IMR-90 (cell line): ENCODE measurements at places on chromosomes 2 and 18. TPM values are rescaled to one million over a fixed set of nuclear protein-coding genes. Genes with fewer than 3 reads are reported as not detected.

DNA sequence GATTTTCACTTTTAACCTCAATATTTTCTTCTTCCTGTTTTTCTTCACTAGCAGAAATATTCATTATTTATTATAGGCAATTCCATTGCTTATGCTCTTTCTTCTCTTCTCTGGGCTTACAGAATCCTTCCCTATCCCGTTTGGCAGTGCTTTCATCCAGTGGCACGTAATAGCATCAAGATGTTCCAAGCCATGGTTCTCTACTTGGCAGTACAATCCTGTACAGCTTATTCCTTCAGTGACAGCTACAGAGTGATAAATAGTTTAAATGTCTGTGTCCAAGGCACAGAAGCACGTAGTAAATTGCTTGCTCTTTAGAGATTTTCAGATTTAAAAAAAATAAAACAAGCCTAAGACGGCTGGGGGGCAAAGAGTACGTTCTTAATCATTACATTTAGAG, 1964.3 kb downstream of the SUCLG1 start:
- H3K27me3 ChIP-seq = no peaks in the 10 kb centered on the region
- no peaks in the 10 kb centered on the region for H3K4me1 ChIP-seq
- H3K27ac ChIP-seq = no peak overlapping the region
- H3K36me3 ChIP-seq = no peaks in the 10 kb centered on the region

- H3K36me3 ChIP-seq = no peaks in the 10 kb centered on the region
- peaks cover 3% of the 10 kb centered on the region for H3K4me1 ChIP-seq
- no peak for DNase-seq
- no peak overlapping the region for H3K4me3 ChIP-seq
- H3K27me3 ChIP-seq = no peaks in the 10 kb centered on the region
Measured at GRCh38 chr18:35515460-35516130, 17.8 kb upstream of the INO80C start.

ELOA2 gene
- not detected in 2 replicates for total RNA-seq

GRCh38 chr2:135744760-135745314, 3.2 kb downstream of the UBXN4 start:
- H3K27me3 ChIP-seq = no peaks in the 10 kb centered on the region
- peak overlapping the region; percentile 50; the same call in 1 of the 2 replicates for H3K27ac ChIP-seq
- peak; percentile 17 for DNase-seq
- H3K36me3 ChIP-seq = peaks cover 12% of the 10 kb centered on the region
- H3K4me3 ChIP-seq = no peak overlapping the region; the same call in 1 of the 2 replicates

UGT1A5 gene
- total RNA-seq = not detected in 2 replicates

GRCh38 chr2:168116448-168116847, 130.9 kb downstream of the STK39 start:
- DNase-seq = peak; percentile 13
- H3K27ac ChIP-seq = no peak overlapping the region
- H3K27me3 ChIP-seq = no peaks in the 10 kb centered on the region
- H3K4me3 ChIP-seq = no peak overlapping the region
- peaks cover 17% of the 10 kb centered on the region; the same call in 1 of the 2 replicates for H3K36me3 ChIP-seq

GRCh38 chr2:24903161-24904103, 16.6 kb downstream of the ADCY3 start:
- H3K36me3 ChIP-seq = peaks cover 6% of the 10 kb centered on the region
- H3K4me1 ChIP-seq = no peaks in the 10 kb centered on the region
- DNase-seq = no peak
- no peak overlapping the region for H3K27ac ChIP-seq

- H3K36me3 ChIP-seq = peaks cover 4% of the 10 kb centered on the region
- peak overlapping the region; percentile 37; the same call in 1 of the 2 replicates for H3K4me3 ChIP-seq
- DNase-seq = no peak
Measured at GRCh38 chr2:187549951-187550555, 4.2 kb downstream of the TFPI start.

- no peaks in the 10 kb centered on the region for H3K36me3 ChIP-seq
- H3K4me3 ChIP-seq = no peak overlapping the region
- H3K4me1 ChIP-seq = no peaks in the 10 kb centered on the region
- no peak for DNase-seq
- H3K27ac ChIP-seq = no peak overlapping the region
- H3K27me3 ChIP-seq = peaks cover 41% of the 10 kb centered on the region
Measured at GRCh38 chr2:45043174-45043573, 33.9 kb upstream of the SIX2 start.

DNA sequence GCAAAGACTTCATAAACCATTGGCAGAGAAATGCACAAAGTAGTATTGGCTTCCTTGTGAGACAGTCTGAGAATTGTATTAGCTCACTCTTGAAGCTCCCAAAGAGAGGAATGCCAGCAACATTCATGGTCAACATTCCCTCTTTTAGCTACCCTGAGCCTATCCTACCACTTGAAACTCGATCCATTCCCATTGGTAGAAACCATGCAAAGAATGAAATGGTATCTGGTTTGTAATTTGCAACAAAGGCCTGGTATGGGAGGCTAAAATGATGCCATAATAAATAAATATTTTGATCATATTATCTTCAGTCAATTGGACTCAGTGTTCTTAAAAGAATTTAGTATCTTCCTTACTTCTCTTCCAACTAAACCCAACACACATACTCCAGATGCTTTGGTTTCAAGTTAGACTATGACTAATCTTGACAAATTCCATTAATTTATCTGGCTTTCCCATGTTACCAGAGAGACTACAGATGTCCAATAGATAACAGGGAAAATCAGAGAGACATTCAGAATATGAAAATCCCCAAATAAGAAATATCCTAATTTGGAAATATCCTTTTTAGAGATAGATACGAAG, 102.9 kb downstream of the DHRS9 start:
- no peak for DNase-seq
- no peaks in the 10 kb centered on the region for H3K36me3 ChIP-seq
- H3K4me3 ChIP-seq = no peak overlapping the region
- H3K27ac ChIP-seq = no peak overlapping the region
- no peaks in the 10 kb centered on the region for H3K27me3 ChIP-seq

SP9 gene
- not detected in 2 replicates for total RNA-seq

GRCh38 chr18:46413684-46414083, 243.3 kb downstream of the LOXHD1 start:
- H3K4me3 ChIP-seq = no peak overlapping the region
- peak; percentile 5 for DNase-seq
- H3K36me3 ChIP-seq = no peaks in the 10 kb centered on the region
- no peak overlapping the region for H3K27ac ChIP-seq
- H3K27me3 ChIP-seq = peaks cover 5% of the 10 kb centered on the region; the same call in 1 of the 2 replicates
- no peaks in the 10 kb centered on the region; the same call in 1 of the 2 replicates for H3K4me1 ChIP-seq

DNA sequence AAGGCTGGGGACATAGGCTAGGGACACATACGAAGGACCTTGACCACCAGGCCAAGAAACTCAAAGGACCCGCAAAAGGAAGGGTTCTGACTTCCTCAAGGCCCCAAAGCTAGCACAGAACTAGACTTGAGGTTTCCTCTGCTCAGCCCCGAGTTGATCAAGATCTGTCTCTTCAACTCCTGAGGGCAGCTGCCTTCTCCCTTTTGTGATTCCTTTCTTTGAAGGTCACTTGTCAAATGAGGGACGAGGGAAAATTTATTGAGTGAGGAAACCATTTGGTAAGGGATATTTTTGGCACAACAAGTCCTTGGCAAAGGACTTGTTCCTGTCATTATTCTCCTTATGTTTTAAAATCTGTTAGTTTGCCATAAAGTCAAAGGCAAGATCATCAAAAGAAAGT, 12.3 kb upstream of the ROCK2 start:
- no peak overlapping the region for H3K27ac ChIP-seq
- no peak for DNase-seq
- H3K4me1 ChIP-seq = peaks cover 7% of the 10 kb centered on the region
- no peaks in the 10 kb centered on the region; the same call in 1 of the 2 replicates for H3K27me3 ChIP-seq
- H3K4me3 ChIP-seq = no peak overlapping the region

CNTNAP5 gene
- total RNA-seq = not detected in 2 replicates

- H3K27me3 ChIP-seq = no peaks in the 10 kb centered on the region
- no peaks in the 10 kb centered on the region for H3K36me3 ChIP-seq
- no peaks in the 10 kb centered on the region for H3K4me1 ChIP-seq
- H3K27ac ChIP-seq = no peak overlapping the region
- DNase-seq = peak; percentile 4
- H3K4me3 ChIP-seq = no peak overlapping the region
Measured at GRCh38 chr2:66030553-66030952, 404.4 kb upstream of the MEIS1 start.

DNA sequence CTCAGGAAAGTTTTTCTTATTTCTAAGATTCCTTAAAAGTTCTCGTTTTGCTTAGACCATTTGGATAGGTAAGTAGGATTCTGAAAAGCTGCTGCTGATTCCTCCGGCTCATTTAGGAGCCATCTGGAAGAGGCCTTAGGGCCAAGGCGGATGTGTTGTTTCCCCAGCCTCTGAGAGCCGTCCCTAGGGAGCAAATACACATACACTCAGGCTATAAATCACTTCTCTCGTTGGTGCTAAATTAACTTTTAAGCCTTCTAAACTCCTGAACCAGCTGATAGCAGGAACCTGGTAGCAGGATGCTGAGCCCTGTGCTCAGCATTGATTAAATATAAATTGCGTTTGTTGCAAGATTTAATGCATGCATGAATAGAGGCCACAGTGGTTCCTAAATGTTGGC, 109.8 kb downstream of the ADCYAP1 start:
- H3K4me3 ChIP-seq = no peak overlapping the region
- no peaks in the 10 kb centered on the region for H3K27me3 ChIP-seq
- H3K4me1 ChIP-seq = no peaks in the 10 kb centered on the region
- H3K27ac ChIP-seq = no peak overlapping the region
- H3K36me3 ChIP-seq = no peaks in the 10 kb centered on the region

GRCh38 chr2:3491306-3491705, 28.0 kb downstream of the ADI1 start:
- no peak overlapping the region for H3K27ac ChIP-seq
- H3K4me3 ChIP-seq = no peak overlapping the region
- peaks cover 6% of the 10 kb centered on the region; the same call in 1 of the 2 replicates for H3K4me1 ChIP-seq
- H3K27me3 ChIP-seq = no peaks in the 10 kb centered on the region

AMER3 gene
- not detected in 2 replicates for total RNA-seq

DNA sequence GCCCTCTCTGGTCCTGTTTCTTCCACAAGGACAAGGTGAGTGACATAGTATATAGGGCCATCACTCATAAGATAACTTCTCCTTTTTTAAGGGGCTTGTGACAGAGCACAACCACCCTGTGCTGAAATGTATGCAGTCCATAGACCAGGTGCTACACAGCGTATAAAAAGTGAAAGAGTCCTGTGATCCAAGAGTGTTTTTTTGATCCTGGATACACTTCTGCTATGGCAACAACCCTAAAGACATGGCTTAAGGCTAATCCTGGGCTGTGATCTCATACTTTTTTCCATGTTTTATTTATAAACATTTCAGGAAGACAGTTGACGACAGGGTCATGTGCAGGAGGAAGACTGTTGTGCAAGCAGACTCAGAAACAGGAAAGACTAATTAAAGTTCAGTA, 400.5 kb upstream of the TCF4 start:
- DNase-seq = peak; percentile 71
- H3K4me1 ChIP-seq = no peaks in the 10 kb centered on the region
- H3K36me3 ChIP-seq = no peaks in the 10 kb centered on the region
- H3K4me3 ChIP-seq = no peak overlapping the region
- no peak overlapping the region for H3K27ac ChIP-seq

GRCh38 chr2:205130111-205130829, 552.0 kb upstream of the NRP2 start:
- no peak overlapping the region for H3K4me3 ChIP-seq
- no peak overlapping the region for H3K27ac ChIP-seq
- no peaks in the 10 kb centered on the region; the same call in 1 of the 2 replicates for H3K4me1 ChIP-seq
- H3K36me3 ChIP-seq = peaks cover 3% of the 10 kb centered on the region; the same call in 1 of the 2 replicates
- H3K27me3 ChIP-seq = no peaks in the 10 kb centered on the region
- no peak for DNase-seq

GRCh38 chr2:10042301-10043161, 819 bp upstream of the KLF11 start:
- H3K27me3 ChIP-seq = no peaks in the 10 kb centered on the region
- H3K36me3 ChIP-seq = peaks cover under 1% of the 10 kb centered on the region; the same call in 1 of the 2 replicates
- DNase-seq = peak; percentile 47
- peak overlapping the region; percentile 28 for H3K4me3 ChIP-seq
- peak overlapping the region; percentile 51 for H3K27ac ChIP-seq

GRCh38 chr2:107585851-107586250, 240.8 kb upstream of the RGPD4 start:
- H3K4me3 ChIP-seq = no peak overlapping the region
- H3K27ac ChIP-seq = no peak overlapping the region
- H3K27me3 ChIP-seq = no peaks in the 10 kb centered on the region
- no peaks in the 10 kb centered on the region for H3K36me3 ChIP-seq

LIMS2 gene
- 1.1 and 1.3 TPM in 2 replicates for total RNA-seq

- H3K4me1 ChIP-seq = no peaks in the 10 kb centered on the region
- peak; percentile 50 for DNase-seq
- H3K27me3 ChIP-seq = no peaks in the 10 kb centered on the region
- no peak overlapping the region for H3K4me3 ChIP-seq
- H3K36me3 ChIP-seq = no peaks in the 10 kb centered on the region
Measured at GRCh38 chr18:8277270-8277669, 332.0 kb upstream of the RAB12 start.

DNA sequence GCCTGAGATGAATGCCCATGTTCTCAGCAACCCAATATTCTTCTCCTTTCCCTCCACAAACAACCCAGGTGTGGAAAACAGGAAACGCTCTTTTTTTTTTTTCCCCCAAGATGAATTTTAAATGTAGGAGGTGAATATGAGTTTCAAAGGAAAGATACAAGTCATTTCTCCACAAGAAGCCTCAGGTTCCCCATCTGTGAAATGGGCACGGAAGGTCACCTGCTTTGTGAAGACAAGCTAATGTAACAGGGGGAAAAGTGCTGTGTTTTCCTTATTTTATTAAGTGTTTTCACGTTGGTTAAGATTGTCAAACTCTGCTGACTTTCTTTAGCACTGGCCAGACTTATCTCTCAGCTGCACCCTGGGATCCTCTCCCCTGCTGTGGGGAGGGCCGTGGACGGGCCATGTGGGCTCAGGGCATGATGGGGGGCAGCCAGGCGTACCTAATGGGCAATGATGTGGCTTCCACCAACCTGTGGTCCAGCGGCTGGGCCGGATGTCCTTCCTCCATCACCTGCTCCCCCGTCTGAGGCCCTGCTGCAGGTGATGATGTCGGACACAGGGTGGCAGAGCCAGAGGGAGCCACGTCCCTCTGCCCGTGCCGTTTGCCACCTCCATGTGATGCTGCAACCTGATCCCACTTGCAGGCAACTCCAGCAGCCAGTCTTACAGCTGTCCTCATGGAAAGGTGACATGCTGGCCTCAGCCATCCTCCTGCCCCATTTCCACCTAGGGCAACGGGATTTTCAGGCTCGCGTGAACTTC, 130.0 kb upstream of the PXDN start:
- no peak for DNase-seq
- peaks cover 19% of the 10 kb centered on the region for H3K27me3 ChIP-seq
- H3K4me1 ChIP-seq = no peaks in the 10 kb centered on the region
- H3K27ac ChIP-seq = no peak overlapping the region
